ENCODE measurements at places on chromosomes 5 and 9.

DNA sequence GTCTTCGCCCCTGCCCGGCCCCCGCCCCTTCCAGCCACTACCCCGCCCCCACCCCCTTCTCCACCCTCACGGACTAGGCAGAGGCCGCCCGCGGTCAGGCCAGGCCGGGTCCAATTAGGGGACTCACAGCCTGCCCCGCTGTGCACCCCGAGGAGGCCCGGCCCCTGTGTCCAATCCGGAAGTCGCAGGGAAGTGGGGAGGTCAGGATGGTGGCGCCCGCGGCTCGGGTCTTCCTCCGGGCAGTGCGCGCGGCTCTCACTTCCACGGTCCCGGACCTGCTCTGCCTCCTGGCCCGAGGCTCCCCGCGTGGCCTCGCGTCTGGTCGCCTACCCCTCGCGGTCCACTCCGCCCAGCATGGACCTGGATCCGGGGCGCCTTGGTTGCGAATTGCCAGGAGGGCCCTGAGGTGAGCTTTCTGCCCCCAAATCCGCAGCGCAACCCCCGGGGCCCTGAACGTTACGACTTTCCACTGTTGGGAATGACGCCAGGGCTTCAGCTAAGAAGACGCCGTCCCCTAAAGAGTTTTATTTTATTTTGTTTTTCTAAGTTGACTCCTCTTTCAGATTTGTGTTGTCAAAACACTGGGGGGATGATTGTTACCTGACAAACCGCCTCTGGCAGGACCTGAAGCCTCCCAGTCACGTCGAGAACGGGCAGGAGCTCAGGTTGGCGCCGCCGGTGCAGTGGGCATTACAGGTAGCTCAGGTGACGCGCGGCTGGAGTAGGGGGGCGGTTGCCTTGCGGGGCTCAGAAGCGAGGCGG, 763 bp upstream of the IRX2 start:
- peak; percentile 61 for DNase-seq
- peaks cover 58% of the 10 kb centered on the region for H3K27me3 ChIP-seq

GRCh38 chr5:6686501-6686900, 26.7 kb upstream of the TENT4A start:
- DNase-seq: no peak
- H3K27ac ChIP-seq: no peak overlapping the region
- no peaks in the 10 kb centered on the region for H3K36me3 ChIP-seq
- H3K27me3 ChIP-seq: peaks cover 35% of the 10 kb centered on the region
- no peak overlapping the region for H3K4me3 ChIP-seq
- H3K4me1 ChIP-seq: peaks cover 5% of the 10 kb centered on the region

DNA sequence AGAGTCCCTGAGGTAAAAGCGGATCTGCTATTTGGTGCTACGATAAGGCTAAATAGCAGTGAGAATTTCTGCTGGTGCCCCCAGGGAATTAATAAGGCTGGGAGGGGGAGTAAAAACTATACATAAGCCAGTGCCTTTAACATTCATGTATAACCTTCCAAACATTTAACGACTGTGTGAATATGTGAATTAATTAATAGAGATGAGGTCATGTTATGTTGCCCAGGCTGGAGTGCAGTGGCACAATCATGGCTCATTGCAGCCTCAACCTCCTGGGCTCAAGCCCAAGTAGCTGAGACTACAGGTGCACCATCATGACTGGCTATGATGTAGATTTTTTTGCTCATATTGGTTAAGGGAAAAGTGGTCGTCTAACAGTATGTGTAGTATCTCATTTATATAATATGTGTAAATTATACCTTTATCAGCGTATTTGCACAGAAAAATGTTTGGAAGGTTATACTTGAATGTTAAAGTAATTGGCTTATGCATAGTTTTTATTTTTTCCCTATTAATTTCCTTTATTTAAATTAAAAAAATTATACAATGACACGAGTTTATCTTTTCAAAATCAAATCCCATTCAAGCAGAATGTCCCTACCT, 64.6 kb downstream of the EHMT1 start:
- H3K4me3 ChIP-seq: no peak overlapping the region
- peaks cover 28% of the 10 kb centered on the region for H3K4me1 ChIP-seq
- H3K27me3 ChIP-seq: no peaks in the 10 kb centered on the region
- H3K27ac ChIP-seq: no peak overlapping the region
- DNase-seq: no peak

GRCh38 chr5:91187032-91187431, 196.1 kb downstream of the ARRDC3 start:
- no peak overlapping the region for H3K27ac ChIP-seq
- no peak overlapping the region for H3K4me3 ChIP-seq
- no peak for DNase-seq
- H3K27me3 ChIP-seq: no peaks in the 10 kb centered on the region
- H3K4me1 ChIP-seq: peaks cover 14% of the 10 kb centered on the region
- H3K36me3 ChIP-seq: no peaks in the 10 kb centered on the region

GRCh38 chr5:56170557-56170956, 62.6 kb downstream of the ANKRD55 start:
- H3K4me3 ChIP-seq: no peak overlapping the region
- H3K36me3 ChIP-seq: no peaks in the 10 kb centered on the region
- peak overlapping the region; percentile 30 for H3K27ac ChIP-seq

DNA sequence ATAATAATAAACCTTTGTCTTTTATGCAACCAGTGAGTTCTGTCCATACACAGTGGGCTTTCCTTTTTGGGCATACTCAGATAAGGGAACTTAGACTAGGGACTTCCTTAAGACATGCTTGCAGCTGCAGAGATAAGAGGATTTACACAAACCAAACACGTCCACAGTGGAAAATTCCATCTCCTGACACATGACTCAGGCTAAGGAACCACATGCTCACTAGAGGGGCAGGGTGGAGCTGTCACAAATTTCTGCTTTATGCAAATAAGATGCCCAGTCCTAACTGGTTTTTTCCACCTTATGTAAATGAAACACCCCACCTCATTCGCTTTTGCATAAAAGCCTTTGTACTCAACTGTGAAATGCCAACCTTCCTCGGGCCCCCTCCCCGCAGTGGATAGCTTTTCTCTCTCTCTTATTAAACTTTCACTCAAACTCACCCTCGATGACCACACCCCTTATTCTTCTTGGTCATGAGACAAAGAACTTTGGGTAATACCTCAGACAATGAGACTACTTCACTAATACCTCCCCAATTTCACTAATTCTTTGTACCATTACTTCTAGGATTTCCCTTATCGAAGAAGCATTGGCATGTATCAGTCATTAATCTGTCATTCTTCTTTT, 170.3 kb upstream of the FTMT start:
- no peak overlapping the region for H3K27ac ChIP-seq
- no peaks in the 10 kb centered on the region for H3K27me3 ChIP-seq
- H3K36me3 ChIP-seq: no peaks in the 10 kb centered on the region
- H3K4me1 ChIP-seq: no peaks in the 10 kb centered on the region

DNA sequence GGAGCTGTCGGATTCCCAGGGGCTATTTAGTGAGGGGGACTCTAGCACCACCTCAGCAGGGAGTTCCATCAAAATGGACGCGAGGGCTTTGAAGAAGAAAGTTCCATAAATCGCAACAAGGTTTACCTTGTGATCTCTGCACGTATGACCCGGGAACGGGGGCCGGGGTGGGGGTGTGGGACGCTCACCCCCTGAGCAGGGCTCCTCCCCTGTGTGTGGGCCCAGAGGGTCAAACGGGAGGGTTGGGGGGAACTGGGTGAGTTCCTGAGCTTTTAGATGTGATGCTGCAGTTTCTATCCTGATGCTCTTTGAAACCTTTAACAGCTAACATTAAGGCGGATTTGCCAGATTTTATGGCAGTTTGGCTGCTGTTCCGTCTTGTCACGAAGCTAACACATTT, 18.9 kb upstream of the LRRC14B start:
- H3K36me3 ChIP-seq: peaks cover 15% of the 10 kb centered on the region
- DNase-seq: no peak
- no peaks in the 10 kb centered on the region for H3K27me3 ChIP-seq
- H3K27ac ChIP-seq: no peak overlapping the region

- peaks cover 8% of the 10 kb centered on the region for H3K4me1 ChIP-seq
- no peak overlapping the region for H3K27ac ChIP-seq
- no peak overlapping the region for H3K4me3 ChIP-seq
- no peak for DNase-seq
- H3K27me3 ChIP-seq: no peaks in the 10 kb centered on the region
These were observed 131.5 kb downstream of the PAM start for GRCh38 chr5:102886586-102886985.

GRCh38 chr5:82850393-82850792, 226.8 kb downstream of the TMEM167A start:
- H3K4me3 ChIP-seq: no peak overlapping the region
- peak overlapping the region; percentile 40 for H3K27ac ChIP-seq
- peaks cover 42% of the 10 kb centered on the region for H3K4me1 ChIP-seq
- DNase-seq: no peak
- H3K27me3 ChIP-seq: no peaks in the 10 kb centered on the region
- no peaks in the 10 kb centered on the region for H3K36me3 ChIP-seq

DNA sequence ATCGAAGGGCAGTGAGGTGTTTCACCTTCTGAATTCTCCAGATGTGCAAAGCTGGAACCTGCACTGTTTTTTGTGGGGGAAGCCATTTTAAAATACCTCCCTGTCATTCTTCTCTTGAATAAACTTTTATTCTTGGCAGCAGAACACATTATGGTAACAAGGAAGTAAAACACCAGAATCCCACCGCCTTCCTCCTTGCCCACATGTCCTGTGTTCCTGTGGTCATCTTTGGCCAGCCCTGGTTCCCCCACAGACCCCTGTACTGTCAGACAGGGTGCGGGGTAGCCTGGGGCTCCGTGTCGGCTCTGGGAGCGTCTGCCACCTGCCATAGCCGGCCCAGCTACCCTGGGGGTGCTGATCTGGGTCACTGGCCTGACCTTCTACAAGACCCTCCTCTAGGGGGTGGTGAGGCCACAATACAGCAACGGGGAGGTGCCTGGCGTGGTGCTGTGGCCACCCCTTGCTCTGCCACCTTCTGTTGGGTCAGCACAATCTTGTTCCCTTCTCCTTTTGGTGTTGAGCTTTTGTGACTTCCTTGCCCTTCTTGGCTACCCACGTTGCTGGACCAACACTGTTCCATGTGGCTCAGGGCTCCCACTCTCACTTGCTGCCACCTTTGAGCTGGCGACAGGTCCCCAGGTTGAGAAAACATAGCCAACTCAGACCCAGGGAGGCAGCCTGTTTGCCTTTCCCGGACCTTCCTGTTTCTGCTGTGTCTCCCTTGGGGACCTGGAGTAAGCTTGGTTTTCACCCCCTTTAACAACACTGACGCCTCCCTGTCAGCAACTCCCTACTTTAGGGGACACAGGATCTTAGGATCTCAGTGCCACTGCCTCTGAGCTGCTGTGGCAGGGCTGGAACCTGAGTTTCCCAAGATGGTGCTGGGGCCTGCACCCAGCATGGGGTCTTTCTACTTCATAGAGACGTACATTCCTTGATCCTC, 4.8 kb downstream of the WNK2 start:
- H3K27ac ChIP-seq: no peak overlapping the region
- no peaks in the 10 kb centered on the region for H3K36me3 ChIP-seq
- peaks cover 29% of the 10 kb centered on the region for H3K27me3 ChIP-seq
- H3K4me1 ChIP-seq: peaks cover 13% of the 10 kb centered on the region
- H3K4me3 ChIP-seq: no peak overlapping the region

DNA sequence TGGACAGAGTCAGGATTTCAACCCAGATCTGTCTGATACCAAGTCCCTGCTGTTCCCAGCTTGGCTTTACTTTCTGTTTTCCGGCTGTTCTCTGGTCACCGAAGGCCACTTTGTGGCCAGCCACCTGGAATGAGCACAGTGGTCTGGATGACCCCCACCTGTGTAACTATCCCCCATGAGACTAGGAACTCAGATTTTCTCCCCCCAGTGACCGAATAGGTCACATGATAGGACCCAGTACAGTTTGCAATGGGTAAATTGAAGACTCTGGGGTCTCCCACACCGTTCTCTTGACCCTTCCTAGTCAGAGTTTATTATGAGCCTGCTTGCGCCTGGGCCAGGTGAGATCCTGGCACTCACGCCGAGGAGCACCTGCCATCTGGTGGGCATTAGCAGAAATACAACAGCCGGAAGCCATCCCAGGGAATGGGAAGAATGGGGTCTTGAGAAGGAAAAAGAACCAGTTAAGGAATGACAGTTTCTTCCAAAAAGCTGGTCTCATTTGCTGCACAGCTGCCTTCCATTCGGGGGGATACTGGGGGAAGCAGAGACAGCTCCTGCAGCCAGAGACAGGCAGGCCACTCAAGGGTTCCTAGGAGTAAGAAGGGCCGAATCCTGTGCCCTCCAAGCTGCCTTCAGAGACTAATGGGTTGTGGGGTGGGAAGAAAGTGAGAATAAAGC, 7.1 kb downstream of the PHYHD1 start:
- peak overlapping the region; percentile 73 for H3K27ac ChIP-seq
- no peak overlapping the region for H3K4me3 ChIP-seq
- no peaks in the 10 kb centered on the region for H3K36me3 ChIP-seq
- no peaks in the 10 kb centered on the region for H3K27me3 ChIP-seq
- H3K4me1 ChIP-seq: peaks cover 4% of the 10 kb centered on the region

- H3K27me3 ChIP-seq: peaks cover 18% of the 10 kb centered on the region
- no peak overlapping the region for H3K27ac ChIP-seq
- H3K4me1 ChIP-seq: peaks cover 18% of the 10 kb centered on the region
- H3K4me3 ChIP-seq: no peak overlapping the region
- no peaks in the 10 kb centered on the region for H3K36me3 ChIP-seq
These were observed 164.8 kb downstream of the HSD17B3 start for GRCh38 chr9:96136992-96137670.

- peak overlapping the region; percentile 39 for H3K27ac ChIP-seq
- peaks cover 10% of the 10 kb centered on the region for H3K4me1 ChIP-seq
- DNase-seq: peak; percentile 69
- peak overlapping the region; percentile 58 for H3K4me3 ChIP-seq
These were observed 15.1 kb downstream of the GPSM1 start for GRCh38 chr9:136342181-136343120.

DNA sequence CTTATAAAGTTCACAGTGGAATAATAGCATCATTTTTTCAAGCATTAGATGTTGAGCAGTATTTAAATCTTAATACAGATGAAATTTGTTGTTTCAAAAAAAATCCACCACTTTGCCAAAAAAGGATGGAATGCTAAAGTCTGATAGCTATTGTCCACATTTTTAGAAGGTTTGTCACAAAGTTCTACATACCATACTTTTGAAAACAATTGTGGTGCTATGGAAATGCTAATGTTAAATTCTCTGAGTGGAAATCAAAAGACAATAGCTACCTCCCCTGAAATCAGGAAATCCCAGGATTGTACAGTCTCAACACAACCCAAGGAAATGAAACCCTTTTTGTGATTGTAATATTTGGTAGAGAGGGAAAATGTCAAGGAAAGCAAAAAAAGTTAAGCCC, 19.3 kb upstream of the GRAMD2B start:
- H3K27ac ChIP-seq: no peak overlapping the region
- H3K27me3 ChIP-seq: no peaks in the 10 kb centered on the region
- peaks cover 2% of the 10 kb centered on the region for H3K36me3 ChIP-seq
- no peak overlapping the region for H3K4me3 ChIP-seq
- DNase-seq: no peak

DNA sequence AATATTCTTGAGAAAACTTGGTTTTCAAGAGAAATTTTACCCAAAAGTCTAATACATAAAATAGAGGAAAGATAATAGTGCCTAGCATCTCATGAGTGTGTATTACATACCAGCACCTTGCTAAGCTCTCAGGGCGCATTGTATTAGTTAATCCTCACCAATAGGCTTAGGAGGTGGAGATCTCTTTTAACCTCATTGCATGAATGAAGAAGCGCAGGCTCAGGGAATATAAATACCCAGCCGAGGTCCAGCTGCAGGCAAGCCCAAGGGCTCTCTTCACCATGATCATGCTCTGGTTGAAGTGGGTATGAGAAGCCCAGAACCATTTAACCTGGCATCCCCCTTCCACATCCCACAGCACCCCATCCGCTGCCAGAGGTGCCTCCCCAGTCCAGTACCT, 46.0 kb downstream of the CAMK2A start:
- H3K27ac ChIP-seq: no peak overlapping the region
- DNase-seq: no peak
- H3K27me3 ChIP-seq: no peaks in the 10 kb centered on the region
- H3K4me1 ChIP-seq: peaks cover 13% of the 10 kb centered on the region

Data from mesothelial cell of epicardium (in vitro differentiated cells).